ENCODE measurements at places on chromosomes 4 and X.

DNA sequence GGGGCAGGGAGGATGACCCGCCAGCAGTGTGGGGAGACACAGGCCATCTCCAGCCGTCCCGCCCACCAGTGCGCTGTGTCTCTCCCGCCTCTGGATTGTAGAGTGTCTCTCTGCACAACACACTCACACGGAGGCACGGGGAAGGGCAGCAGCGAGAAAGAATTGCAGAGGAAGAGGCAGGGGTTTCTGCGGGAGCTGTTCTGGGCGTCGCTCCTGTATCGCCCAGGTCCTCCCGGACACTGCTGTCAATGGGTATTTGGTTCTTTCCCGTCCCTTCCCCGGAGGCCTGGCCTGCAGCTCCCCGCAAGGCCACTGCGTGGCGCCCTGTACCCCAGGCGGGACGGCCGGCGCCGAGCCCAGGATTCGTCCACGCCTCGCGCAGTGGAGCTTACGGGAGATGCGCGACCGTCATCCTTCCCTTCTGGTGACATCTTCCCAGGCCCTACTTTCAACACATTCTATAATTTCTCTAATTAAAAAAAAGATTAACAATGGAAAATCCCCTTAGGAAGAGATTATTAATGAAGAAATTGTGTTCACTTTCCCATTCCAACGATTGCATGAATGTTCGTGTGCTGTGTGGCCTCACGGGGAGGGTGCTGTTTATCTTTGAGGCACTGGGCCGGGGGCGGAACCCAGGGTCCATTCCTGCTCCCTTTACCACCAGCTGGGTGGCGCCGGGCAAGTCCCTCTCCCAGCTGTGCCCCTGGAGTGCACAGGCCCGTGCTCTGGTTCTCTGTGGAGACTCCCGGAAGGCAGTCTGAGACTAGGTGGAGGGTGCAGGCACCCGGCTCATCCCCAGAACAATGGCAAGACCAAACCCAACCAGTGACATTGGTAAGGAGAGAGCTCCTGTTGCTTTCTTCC, 95.7 kb downstream of the CPZ start:
- DNase-seq = no peak

DNA sequence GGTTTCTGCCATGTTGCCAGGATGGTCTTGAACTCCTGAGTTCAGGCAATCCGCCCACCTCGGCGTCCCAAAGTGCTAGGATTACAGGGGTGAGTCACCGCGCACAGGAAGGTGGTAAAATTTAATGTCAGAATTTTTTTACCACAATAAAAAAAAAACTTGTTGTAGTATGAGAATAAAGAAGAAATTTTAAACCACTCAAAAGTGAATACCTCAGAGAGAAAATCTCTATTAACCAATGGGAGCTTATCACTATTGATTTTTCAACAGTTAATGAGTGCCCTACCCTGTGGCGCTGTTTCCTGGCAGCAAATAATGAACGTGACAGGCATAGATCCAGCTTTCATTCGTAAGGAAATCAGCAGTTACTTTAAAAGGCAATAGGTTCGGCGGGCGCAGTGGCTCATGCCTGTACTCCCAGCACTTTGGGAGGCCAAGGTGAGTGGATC, 32.7 kb upstream of the SLC25A4 start:
- DNase-seq = no peak

DNA sequence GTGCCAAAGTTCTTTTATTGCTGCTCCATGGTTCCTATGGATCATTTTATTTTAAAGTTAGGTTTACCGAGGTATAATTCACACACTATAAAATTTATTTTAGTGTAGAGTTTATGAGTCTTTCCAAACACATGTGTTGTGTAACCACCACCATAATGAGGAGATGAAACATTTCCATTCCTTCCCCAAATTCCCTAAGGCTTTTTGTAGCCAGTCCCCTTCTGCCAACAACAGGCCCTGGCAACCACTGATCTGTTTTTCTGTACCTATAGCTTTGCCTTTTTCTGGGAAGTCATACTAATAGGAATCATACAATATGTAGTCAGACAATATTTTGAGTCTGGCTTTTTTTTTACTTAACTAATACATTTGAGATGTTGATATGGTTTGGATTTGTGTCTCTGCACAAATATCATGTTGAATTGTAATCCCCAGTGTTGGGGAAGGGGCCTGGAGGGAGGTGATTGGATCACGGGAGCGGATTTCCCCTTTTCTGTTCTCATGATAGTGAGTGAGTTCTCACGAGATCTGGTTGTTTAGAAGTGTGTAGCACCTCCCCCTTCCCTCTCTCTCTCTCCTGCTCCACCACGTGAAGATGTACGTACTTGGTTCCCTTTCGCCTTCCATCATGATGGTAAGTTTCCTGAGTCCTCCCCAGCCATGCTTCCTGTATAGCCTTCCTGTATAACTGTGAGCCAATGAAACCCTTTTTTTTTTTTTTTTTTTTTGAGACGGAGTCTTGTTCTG, 59.6 kb upstream of the DHX15 start:
- DNase-seq = no peak

GRCh38 chr4:1086011-1086410, 27.4 kb downstream of the RNF212 start:
- DNase-seq = no peak

GRCh38 chr4:153514001-153514526, 47.9 kb downstream of the TMEM131L start:
- DNase-seq = peak; percentile 85

DNA sequence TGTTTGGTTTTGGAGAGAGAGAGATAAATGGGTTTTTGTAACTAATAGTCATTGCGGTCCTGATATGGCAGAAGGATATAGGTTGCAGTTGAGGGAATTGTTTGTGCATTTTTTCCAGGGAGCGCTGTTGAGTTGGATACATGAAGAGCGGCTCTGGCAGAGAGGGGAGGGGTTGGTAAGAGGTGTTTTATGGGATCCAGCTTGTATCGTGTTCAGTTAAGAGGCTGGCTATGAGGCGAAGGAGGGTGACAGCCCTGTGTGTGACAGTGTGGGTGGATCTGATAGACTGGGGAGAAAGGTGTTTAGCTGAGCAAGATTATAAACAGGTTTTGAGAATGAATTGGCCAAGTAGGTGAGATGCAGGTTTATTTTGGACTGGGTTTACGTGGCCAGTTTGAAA, 1.5 kb downstream of the SPANXN4 start:
- DNase-seq = no peak
